ENCODE measurements at places on chromosomes 16 and 17.

DNA sequence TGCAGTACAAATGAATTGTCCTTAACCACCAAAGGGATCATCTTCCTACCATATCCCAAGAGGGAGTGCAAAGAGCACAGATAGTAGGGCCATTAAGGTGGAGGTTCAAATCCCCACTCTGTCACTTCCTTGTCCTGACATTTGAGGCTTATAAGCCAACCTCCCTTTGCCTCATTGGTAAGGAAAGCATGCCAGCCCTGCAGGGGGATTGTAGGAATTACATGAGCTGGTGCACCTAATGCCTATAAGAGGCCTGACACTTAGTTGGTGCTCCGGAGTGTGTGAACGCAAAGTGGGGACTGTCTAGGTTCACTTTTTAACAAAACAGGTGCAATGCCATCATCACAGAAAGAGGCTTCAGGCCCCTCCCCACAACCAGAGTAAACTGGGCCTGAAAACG, 374.4 kb downstream of the SNX29 start:
- DNase-seq, result no peak

- no peak for DNase-seq
These were observed 6.2 kb downstream of the GINS2 start for GRCh38 chr16:85682516-85682915.

DNA sequence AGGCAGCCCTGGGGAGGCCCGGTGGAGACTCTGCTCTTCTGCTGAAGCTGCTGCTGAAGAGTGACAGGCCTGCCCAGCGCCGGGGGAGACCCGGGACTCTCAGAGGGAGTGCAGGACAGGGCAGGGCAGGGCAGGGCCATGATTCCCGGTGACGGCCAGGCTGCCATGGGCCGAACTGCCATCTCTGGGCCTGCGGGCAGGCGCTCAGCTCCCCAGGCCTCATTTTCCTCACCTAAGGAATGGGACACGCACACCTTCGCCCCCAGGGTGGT, 22.6 kb upstream of the SSTR5 start:
- no peak for DNase-seq

DNA sequence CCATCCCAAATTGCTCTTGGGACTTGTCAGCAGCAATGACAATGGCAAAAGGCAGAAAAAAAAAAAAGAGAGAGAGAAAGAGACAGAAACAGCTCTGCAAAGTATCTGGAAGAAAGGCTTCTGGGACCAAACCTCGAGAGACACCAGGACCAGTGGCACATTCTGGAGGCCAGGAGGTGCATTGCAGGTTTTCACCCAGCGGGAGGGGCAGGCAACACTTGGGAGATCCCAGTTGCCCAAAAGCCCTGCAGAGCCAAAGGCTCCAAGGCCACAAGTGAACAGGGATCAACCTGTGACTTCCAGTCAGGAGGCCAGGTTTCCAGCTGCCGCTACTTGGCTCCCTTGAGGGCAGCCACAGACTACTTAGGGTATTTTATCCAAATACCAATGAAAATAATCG, 110.8 kb upstream of the CDH5 start:
- no peak for DNase-seq

- peak; percentile 88 for DNase-seq
These were observed 2.8 kb upstream of the UBTF start for GRCh38 chr17:44222112-44222869.

GRCh38 chr16:20884240-20884556, 16.0 kb downstream of the DCUN1D3 start:
- DNase-seq, result no peak
